Fibroblast of lung (primary cell): ENCODE measurements at places on chromosomes 2 and 18. TPM values are rescaled to one million over a fixed set of nuclear protein-coding genes. Genes with fewer than 3 reads are reported as not detected.

The NAT8 gene
- not detected in 2 replicates for total RNA-seq

The SCYGR4 gene
- total RNA-seq, result not detected in 2 replicates

The TP53I3 gene
- 47.3 and 75.5 TPM in 2 replicates for total RNA-seq

The SLC23A3 gene
- total RNA-seq, result 1.8 and 2.5 TPM in 2 replicates

The NPAS2 gene
- 2.3 and 3.6 TPM in 2 replicates for total RNA-seq

The GAD1 gene
- 0.26 and 0.33 TPM in 2 replicates for total RNA-seq

The HOXD11 gene
- total RNA-seq, result not detected in 2 replicates

The IL1F10 gene
- total RNA-seq, result not detected in 2 replicates

The PARD6G gene
- 2.1 and 3.1 TPM in 2 replicates for total RNA-seq

The ANKRD30B gene
- under 0.01 and 0.33 TPM in 2 replicates for total RNA-seq

The CCDC74B gene
- total RNA-seq, result 2.0 and 3.1 TPM in 2 replicates

The GPR45 gene
- total RNA-seq, result not detected in 2 replicates

The TRPM8 gene
- total RNA-seq, result under 0.01 and 0.99 TPM in 2 replicates

The DNER gene
- total RNA-seq, result 0.26 and 0.33 TPM in 2 replicates

The CCDC138 gene
- total RNA-seq, result 3.3 and 4.1 TPM in 2 replicates

The CAPN14 gene
- under 0.01 and 0.17 TPM in 2 replicates for total RNA-seq

The SLC66A2 gene
- 34.4 and 46.1 TPM in 2 replicates for total RNA-seq

The GKN2 gene
- not detected in 2 replicates for total RNA-seq

The BUB1 gene
- total RNA-seq, result 3.9 and 11.2 TPM in 2 replicates

The IL18R1 gene
- 0.50 and 5.4 TPM in 2 replicates for total RNA-seq

The CACNB4 gene
- 0.66 and 2.1 TPM in 2 replicates for total RNA-seq

The PLEKHM3 gene
- 17.2 and 20.1 TPM in 2 replicates for total RNA-seq

The ANKRD30BL gene
- total RNA-seq, result not detected in 2 replicates

The DPP10 gene
- not detected in 2 replicates for total RNA-seq

The LRP2 gene
- total RNA-seq, result under 0.01 TPM in 2 replicates

The TMEM169 gene
- 0.26 and 0.50 TPM in 2 replicates for total RNA-seq

The LYG2 gene
- total RNA-seq, result not detected in 2 replicates

The RAD51AP2 gene
- under 0.01 and 0.17 TPM in 2 replicates for total RNA-seq

The OTOS gene
- total RNA-seq, result not detected in 2 replicates

The RASGRP3 gene
- 0.26 and 0.50 TPM in 2 replicates for total RNA-seq

The SGPP2 gene
- total RNA-seq, result not detected in 2 replicates

The ARHGAP15 gene
- under 0.01 TPM in 1 of 2 replicates, not detected in the other for total RNA-seq

The C18orf63 gene
- total RNA-seq, result not detected in 2 replicates

The CIDEA gene
- total RNA-seq, result 0.26 and 1.7 TPM in 2 replicates

The NEURL3 gene
- not detected in 2 replicates for total RNA-seq

The GNAL gene
- 0.50 and 0.77 TPM in 2 replicates for total RNA-seq

The FAP gene
- total RNA-seq, result 81.9 and 96.1 TPM in 2 replicates

The RHOB gene
- 85.3 and 171 TPM in 2 replicates for total RNA-seq

The ANKZF1 gene
- 28.8 and 32.7 TPM in 2 replicates for total RNA-seq

The GRHL1 gene
- 0.77 and 0.99 TPM in 2 replicates for total RNA-seq

The HAAO gene
- 2.8 and 4.1 TPM in 2 replicates for total RNA-seq

The BOK gene
- 38.5 and 42.4 TPM in 2 replicates for total RNA-seq

The RAB17 gene
- 0.17 and 0.26 TPM in 2 replicates for total RNA-seq

The STAT4 gene
- total RNA-seq, result 0.51 and 0.66 TPM in 2 replicates

The SRSF7 gene
- 69.9 and 118 TPM in 2 replicates for total RNA-seq
